Activated CD8-positive, alpha-beta memory T cell treated with anti-CD3 and anti-CD28 coated beads, Interleukin-2, amount 10 ng/mL, durations not matched to agents 7 days and 5 days (primary cell): ENCODE measurements at places on chromosomes 13 and 19.

DNA sequence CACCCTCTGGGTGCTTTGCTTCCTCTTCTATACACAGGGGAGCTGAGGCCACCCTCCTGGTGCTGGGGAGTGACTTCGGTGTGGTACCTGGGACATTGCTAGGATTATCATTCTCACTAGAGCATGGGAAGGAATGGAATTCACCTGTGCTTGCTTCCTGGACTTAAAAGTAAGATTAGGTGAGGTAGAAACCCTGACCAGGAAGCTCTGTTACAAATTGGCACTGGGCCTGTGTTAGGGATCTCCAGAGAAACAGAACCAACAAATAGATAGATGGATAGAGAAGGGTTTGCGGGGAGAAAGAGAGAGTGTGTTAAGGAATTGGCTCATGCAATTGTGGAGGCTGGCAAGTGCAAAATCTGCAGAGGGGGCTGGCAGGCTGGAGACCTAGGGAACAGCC lies 13.9 kb upstream of the SIAH3 start:
- no peak for DNase-seq

GRCh38 chr19:10872546-10873107 lies 1.3 kb downstream of the CARM1 start:
- no peak for DNase-seq

DNA sequence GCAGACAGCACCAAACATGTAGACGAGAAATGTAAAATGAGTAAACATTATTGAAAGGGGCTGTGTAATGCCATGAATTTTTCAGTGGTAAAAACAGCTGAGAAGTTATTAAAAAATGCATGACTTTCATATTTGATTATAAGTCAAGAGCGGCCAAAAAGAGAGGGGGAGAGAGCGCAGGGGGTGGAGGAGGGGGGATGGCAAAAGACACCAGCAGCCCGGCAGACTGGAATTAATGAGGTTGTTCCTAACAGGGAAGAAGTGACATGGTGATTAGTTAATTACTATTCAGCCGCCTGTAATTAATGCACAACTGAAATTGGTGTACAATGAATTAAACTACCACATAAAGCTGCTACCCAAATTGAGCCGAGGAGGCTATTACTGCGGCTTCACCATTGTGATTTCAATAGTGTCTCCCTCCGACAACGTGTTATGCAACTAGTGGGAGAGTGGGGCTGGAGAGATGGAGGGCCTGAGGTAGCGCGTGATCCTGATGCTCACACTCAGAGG lies 89.1 kb upstream of the VSTM2B start:
- no peak for DNase-seq

- peak; percentile 54 for DNase-seq
Measured at GRCh38 chr19:5547881-5548280, 19.9 kb downstream of the TINCR start.

DNA sequence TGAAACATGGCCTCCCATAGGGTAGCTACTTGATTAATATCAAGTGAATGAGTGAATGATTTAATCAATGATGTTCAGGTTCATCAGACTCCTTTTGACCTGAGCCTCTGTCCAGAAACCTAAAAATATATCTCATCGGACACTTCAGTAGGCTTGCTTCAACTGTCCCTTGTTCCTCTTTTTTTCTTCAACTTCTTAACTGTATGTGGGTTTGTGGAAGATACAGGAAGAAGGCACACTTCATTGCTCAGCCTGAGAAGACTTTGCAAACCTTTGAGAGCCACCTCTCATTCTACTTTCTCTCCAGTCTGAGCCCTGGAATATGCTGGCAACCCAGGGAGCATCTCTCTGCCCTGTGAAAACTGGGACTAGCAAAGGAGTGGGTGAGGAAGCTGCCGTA lies 557.0 kb downstream of the FGF9 start:
- no peak for DNase-seq

DNA sequence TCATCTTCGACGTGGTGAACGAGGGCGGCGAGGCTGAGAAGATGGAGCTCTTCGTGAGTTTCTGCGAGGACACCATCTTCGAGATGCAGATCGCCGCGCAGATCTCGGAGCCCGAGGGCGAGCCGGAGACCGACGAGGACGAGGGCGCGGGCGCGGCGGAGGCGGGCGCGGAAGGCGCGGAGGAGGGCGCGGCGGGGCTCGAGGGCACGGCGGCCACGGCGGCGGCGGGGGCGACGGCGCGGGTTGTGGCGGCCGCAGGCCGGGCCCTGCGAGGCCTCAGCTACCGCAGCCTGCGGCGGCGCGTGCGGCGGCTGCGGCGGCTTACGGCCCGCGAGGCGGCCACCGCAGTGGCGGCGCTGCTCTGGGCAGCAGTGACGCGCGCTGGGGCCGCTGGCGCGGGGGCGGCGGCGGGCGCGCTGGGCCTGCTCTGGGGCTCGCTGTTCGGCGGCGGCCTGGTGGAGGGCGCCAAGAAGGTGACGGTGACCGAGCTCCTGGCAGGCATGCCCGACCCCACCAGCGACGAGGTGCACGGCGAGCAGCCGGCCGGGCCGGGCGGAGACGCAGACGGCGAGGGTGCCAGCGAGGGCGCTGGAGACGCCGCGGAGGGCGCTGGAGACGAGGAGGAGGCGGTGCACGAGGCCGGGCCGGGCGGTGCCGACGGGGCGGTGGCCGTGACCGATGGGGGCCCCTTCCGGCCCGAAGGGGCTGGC lies 52.6 kb downstream of the MAP4K1 start:
- DNase-seq = peak; percentile 57

DNA sequence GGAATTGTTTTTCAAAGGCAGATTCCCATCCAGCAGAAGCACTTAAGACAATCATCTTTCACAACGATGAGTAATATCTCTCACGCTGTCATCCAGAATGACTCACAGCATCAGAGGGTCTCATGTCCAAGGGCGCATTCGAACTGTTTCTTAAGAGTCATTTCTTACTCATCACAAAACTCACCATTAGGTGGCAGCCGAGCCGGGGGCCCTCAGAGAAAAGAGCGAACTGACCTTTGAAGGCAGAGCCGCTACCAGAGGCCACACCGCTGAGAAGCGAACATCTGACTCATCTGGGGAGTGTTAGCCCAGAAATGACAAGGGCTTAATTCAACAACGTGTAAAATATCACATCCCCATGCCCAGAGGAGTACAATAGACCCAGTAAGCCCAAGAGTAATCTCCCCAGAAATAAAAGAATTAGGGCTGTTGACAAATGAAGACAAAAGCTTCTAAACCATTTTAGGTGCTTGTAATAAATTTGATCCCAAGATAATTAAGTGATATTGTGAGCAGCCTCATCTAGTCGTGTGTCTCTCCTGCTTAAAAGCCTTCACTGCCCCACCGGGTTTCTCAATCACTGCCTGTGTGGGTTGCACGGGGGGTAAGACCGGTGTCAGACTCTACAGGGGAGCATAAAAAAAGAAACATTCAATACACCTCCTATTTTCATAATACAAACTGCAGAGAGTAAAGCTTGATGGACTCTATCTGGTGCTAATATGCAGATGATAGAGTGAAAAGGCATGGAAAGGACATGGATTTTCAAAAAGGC lies 96.2 kb downstream of the CYSLTR2 start:
- peak; percentile 92 for DNase-seq

GRCh38 chr13:25249001-25249543 lies 38.2 kb downstream of the MTMR6 start:
- no peak for DNase-seq

DNA sequence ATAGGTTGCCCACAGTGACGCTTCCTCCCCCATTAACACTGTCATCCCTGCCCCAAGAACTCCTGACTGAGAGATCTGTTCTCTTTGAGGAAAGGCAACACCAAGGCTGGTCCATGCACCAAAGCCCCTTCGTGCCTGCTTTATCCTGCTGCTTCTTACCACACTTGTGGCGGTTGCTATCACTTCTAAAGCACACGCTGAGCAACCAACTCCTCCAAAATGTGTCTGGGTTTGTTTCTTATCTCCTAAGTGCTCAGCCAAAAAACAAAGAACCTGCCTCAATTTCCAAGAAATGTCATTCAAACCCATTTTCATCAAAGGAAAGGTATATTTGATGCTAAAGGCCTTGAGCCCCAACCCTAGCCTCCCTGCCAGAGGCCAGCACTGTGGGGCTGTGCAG lies 14.6 kb downstream of the ATP7B start:
- DNase-seq = no peak
